ENCODE measurements at places on chromosomes 3 and 15. TPM values are rescaled to one million over a fixed set of nuclear protein-coding genes. Genes with fewer than 3 reads are reported as not detected.

PAQR5 gene
- total RNA-seq: 9.1 TPM

KPNA4 gene
- 24.8 TPM for total RNA-seq

EAF2 gene
- total RNA-seq: 2.2 TPM

TJP1 gene
- total RNA-seq: 110 TPM

CHST2 gene
- 12.5 TPM for total RNA-seq

SAMMSON gene
- not detected for total RNA-seq
